ENCODE measurements at places on chromosomes 5 and 9.

DNA sequence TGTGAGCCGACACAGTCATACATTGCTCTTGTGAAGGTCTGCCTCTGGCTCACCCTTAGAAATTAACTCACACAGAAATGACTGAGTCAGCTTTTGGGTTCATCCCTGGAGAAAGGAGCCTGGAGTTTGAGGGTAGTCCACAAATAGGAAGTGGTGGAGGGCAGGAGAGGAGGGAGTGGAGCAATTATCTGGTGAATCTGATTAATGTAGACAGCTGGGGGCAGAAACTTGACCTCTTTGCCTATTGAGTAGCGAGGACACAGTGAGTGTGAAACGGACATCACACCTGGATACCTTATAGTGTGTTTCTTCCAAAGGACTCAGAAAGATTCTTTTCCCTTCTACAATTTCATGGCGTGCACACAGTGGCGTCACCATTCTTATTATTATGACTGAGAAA, 48.5 kb upstream of the MSX2 start:
- DNase-seq = no peak

DNA sequence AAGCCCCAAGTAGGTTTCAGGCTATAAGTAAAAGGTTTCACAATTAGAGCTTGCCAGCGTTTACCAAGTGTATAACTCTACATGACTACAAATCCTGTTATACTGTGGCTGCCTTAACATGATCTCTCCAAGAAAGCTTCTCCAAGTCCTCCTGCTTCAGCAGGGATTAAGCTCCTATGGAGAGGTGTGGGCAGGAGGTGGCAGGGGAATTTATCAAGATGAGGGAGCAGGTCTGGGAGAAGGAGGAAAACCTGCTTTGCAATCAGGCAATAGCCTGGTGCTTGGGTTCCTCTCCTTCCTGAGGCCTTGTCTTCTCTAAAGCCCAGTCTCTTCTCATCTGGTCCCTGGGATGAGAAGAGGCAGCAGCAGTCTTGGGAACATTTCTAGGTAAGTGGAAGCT, 135.2 kb downstream of the TSSK1B start:
- DNase-seq = no peak

- no peak for DNase-seq
These were observed 20.2 kb downstream of the NNT start for GRCh38 chr5:43623048-43623680.

DNA sequence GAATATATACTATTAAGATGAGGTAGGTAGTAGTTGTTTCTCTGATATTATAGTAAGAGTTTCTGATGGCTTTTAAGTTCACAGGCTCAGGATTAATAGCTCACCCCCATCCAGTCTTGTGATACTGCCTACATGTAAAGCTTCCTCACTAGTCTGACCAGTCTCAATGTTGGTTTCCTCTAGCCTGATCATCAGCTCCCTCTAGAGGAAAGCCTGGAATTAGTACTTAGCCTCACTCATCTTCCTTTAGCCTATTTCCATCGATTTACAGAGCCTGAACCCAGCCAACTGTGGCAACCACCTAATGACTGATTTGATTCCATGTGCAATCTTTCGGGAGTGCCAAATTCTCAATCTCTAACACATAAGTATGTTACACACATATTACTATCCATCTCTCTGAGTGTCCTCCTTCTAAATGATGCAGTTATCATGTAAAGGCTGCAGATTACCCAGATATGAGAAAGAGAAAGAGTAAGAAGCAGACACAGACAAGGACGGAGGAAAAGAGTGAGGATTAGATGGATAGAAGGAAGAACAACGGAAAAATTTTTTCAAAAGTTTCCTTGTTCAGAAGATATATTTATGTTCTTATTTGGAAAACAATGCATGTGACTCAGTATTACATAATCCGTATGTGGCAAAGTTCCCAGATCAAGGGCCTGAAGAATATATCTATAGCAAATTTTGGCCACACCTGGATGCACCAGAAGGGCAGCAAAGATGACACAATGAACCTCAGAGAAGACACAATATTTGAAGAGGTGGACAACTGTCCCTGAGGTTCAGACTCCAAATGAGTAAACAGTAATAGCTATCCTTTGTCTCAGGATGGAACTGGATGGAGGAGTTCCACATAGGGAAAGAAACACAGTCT, 333.7 kb downstream of the ELAVL2 start:
- no peak for DNase-seq

GRCh38 chr5:125409861-125410536, 663.6 kb upstream of the ZNF608 start:
- no peak for DNase-seq
